ENCODE measurements at places on chromosomes 3 and 15. TPM values are rescaled to one million over a fixed set of nuclear protein-coding genes. Genes with fewer than 3 reads are reported as not detected.

DNA sequence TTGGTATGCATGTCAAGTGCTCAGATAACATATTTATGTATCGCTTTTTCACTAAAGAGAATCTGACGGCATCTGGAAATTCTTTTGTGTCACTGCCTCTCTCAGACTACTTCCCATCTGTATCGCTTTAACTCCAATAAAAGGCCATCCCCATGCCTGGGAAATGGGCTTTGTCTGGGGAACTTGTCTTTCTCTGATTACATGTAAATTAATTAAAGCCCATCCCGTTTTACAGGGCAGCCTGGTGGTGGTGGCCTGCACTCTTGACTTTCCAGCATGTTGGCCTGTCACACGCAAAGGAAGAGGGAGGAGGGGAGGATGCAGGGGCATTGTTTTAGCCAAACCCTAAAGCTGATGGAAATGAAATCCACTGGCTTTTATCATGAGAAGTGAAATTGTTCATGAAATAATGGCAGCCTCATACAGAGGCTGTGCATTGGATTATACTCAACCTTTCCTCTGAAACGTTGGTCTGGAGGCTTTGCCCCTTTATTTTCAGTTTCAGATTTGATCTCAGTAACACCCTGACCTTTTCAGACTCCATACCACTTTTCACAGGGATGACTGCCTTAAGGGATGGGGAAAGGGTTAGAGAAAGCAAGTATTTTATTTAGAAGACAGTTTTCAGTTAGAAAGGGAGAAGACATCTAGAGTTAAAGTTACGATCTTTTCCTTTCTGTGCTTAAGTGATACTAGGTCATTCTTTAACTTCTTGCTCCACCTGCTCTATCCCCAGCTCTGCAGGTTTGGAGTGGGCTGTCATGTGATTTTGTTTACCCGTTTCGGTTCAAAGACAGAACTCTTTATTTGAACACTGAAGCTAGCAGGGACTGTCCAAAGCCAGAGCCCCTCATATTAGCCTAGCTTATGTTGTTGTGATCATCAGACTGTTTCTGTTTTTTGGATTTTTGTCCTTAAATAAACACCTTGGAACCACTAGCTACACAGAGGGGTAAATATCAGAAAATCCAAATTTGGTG, 94.6 kb upstream of the CTDSPL start:
- no peak for DNase-seq

GRCh38 chr3:191235331-191236314, 36.6 kb downstream of the OSTN start:
- DNase-seq: no peak

GRCh38 chr15:84822653-84823281, 5.6 kb downstream of the ALPK3 start:
- peak; percentile 86 for DNase-seq

DNA sequence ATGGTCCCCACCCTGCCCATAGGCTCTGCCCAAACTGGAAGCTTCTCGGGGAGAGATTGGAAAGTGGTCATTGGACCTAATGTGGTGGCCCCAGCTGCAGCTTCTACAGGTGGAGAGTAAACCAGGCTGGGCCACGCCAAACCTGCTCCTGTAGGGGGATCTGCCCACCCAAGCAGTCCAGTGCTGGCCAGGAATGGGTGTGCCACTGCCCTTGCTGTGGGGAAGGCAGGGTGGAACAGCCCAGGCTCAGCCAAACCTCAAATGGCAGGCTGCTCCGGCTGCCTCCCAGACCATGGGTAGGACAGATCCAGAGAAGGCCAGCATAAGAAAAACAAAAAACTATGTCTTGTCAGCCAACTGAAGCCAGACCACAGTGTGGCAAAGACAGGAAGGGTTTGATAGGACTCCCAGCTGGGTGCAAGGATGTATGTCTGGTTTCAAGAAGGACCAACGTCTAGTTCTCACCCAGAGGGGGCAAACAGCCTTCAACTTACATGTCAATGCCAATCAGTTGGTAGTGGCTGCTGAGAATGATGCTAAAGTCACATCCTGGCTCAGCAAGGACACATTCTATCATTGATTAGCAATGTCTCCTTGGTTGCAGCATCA, 267.3 kb downstream of the UACA start:
- DNase-seq: no peak

GRCh38 chr3:41580274-41580959, 381.1 kb downstream of the CTNNB1 start:
- no peak for DNase-seq

DNA sequence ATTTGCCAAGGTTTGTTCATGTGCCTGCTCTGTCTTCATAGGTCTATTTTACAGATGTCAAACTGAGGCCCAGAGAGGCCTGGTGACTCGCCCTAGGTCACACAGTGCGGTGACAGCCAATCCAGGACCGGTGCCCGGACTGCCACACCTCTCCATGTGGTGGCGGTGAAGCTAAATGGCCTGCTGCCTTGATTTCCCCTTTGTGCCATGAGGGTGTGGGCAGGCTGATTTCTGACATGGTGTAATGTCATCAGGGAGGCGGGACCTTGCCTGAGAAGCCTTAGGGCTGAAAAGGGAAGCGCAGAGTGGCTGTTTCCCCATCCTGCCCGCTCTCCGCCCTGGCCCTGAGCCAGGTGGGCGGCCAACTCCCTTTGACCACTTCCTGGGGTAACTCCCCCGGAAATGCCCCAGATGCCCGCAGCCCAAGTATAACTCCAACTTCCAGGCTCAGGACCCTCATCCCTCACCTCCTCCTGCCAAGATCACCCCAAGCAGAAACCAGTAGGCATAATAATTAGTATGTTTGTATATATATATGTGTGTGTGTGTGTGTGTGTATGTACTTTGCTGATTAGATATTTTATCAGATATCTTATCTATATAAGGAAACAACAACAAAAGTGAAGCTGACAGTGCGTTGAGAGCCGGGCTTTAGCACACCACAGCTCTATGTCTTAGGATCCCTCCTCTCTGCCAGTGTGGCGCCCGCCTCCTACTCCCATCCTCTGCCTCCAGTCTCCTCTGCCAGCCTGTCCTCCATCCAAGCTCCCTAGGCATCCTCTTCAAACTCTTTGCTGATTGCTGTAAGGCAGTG, 63.9 kb downstream of the IQSEC1 start:
- DNase-seq: peak; percentile 53

GRCh38 chr15:67267440-67267839, 12.9 kb downstream of the IQCH start:
- no peak for DNase-seq

DNA sequence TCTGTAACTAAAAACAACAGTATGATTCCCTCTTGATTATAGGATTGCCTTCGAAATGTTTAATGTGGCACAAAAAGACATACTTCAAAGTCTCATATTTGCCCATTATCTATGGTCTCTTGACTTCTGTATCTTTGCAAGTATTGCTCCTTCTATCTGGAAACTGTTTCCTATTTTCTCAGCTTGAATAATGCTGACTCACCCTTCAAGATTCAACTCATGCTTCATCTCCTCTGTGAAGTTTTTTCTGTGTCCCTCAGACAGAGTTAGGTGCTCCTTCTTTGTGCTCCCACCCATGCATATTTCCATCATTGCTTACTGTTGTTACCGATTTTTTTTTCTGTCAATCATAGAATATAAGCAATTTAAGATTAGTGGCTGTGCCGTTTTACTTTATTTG, 192.8 kb upstream of the ROBO1 start:
- no peak for DNase-seq

Gene PIF1
- 4.3 TPM for polyA plus RNA-seq

Gene FSTL1
- 638 TPM for polyA plus RNA-seq

Gene IMP3
- polyA plus RNA-seq: 30.9 TPM

Gene SOX2
- polyA plus RNA-seq: 0.80 TPM

All from muscle of back (tissue), 13 donors.